ENCODE measurements at places on chromosomes 12 and 14.

DNA sequence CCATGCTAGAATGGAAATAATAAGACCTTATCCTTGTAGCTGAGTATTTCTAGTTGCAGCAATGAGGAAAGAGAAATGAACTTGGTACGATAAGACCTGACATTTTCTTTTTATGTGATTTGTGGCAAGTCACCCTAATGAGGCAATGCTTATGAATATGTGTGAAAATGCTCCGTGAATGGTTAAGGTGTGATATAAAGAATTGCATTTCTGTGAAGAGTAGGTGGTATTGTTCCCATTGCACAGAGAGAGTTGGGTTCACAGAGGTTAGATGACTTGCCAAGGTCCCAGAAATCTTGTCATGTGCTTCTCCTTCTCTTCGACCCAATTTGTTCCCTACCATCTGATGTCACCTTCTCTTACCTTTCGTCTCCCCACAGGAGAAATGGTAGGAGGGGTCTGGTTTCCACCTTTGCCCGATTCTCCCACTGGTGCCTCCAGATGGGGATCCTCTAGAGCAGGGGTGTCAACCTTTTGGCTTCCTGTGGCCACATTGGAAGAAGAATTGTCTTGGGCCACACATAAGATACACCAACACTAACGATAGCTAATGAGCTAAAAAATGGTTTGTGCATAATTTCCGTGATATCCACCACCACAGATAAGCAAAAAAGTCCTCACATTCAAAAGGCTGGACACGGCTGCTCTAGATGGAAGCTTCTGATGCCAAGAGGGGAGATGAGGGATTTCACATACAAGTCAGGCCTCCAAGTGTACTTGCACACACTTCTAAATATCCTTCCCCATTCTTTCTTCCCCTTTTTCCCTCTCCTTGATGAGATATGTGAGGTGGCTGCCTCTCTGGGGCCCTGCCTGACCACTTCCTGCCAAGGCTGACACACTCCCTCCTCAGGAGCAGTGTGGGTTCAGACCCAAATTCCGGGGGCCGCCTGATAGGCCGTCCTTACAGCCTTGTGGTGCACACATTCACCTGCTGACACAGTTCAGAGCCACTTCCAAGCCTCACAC, 96.1 kb downstream of the PLXNC1 start:
- peak overlapping the region; percentile 65 for H3K27ac ChIP-seq
- H3K36me3 ChIP-seq: peaks cover 86% of the 10 kb centered on the region
- H3K4me1 ChIP-seq: peaks cover 73% of the 10 kb centered on the region
- peak overlapping the region; percentile 46 for H3K4me3 ChIP-seq
- peak; percentile 53 for DNase-seq
- H3K27me3 ChIP-seq: no peaks in the 10 kb centered on the region

DNA sequence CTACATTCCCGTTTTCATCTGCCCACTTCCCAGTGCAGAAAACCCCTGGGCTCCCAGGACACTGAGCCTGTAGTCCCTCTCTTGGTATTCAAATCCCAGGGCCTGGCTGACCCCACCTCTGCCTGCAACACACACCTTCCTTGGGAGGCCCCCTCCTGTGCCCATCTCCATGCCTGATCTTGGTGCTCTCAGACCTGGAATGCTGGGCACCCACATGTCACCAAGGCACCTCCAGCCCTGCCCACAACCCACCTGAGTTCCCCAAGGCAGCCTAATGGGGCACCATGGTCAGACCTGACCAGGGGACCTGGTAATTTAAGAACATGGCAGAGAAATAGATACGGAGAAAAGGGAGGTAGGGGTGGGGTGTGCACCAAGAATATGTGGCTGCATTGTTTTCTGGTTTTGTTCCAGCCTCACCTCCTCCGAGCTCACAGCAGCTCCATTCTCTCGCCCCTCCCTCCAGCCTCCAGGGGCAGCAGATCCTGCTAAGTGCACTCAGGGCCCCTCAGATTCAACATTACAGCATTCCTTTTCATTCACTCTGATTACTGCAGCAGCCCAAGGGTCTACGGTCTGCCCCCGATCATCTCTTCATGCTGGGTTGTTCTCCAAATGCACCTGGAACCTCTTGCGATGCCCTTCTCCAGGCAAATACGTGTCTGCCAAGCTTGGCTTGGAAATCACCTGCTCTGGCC, 9.2 kb upstream of the HSP90AA1 start:
- no peaks in the 10 kb centered on the region for H3K27me3 ChIP-seq
- no peak for DNase-seq
- H3K36me3 ChIP-seq: no peaks in the 10 kb centered on the region
- no peak overlapping the region for H3K4me3 ChIP-seq

DNA sequence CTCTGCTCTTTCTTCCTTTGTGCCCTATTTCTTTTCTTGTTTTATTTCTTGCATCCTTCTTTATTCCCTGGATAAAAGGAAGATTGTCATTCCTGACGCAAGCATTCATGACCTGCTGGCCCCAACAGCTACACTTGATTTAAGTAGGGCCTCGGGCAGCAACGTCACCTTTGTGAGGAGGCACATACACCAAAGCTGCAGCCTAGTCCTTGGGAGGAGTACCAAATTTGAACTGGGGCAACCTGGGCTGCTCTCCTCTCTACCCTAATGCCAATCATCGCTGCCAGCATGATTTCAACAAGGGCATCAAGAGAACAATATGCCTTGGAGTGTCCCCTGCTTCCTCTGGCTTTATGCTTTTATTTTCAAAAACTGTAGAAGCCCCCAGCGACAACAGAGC, 76.4 kb downstream of the C12orf50 start:
- DNase-seq: no peak
- H3K27ac ChIP-seq: no peak overlapping the region
- no peaks in the 10 kb centered on the region for H3K36me3 ChIP-seq
- no peaks in the 10 kb centered on the region for H3K4me1 ChIP-seq
- no peaks in the 10 kb centered on the region for H3K27me3 ChIP-seq

DNA sequence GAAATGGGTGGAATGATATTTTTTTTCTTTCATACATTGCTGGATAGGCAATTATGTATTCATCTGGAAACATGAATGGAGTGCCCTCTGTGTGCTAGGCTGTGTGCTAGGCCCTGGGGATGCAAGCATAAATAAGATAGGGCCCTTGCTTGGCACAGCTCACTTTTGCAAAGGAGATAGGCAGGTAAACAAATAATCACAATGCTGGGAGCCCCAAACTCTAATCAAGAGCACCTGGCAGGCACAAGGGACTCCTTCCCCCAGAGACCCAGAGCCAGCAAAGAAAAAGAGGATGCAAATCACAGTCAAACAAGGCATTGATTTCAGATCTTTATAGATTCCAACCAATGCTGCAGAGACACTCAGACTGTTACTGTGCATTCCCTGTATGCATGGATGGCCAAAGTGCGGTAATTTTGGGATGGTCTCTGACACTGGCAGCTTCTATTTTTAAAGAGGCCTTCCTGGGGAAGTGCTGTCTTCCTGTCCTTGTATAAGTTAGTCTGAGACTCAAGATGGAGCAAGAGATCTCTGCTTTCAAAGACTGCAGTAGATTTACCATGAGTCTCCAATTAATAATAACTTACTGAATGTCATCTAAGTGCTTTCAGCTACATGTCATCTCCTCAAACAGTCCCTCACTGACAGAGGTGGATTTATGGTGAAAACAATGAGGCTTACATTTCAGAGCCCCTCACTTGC, 45.1 kb upstream of the CPM start:
- no peak overlapping the region for H3K4me3 ChIP-seq
- H3K27me3 ChIP-seq: no peaks in the 10 kb centered on the region
- H3K4me1 ChIP-seq: peaks cover 16% of the 10 kb centered on the region
- no peak overlapping the region for H3K27ac ChIP-seq
- no peak for DNase-seq

DNA sequence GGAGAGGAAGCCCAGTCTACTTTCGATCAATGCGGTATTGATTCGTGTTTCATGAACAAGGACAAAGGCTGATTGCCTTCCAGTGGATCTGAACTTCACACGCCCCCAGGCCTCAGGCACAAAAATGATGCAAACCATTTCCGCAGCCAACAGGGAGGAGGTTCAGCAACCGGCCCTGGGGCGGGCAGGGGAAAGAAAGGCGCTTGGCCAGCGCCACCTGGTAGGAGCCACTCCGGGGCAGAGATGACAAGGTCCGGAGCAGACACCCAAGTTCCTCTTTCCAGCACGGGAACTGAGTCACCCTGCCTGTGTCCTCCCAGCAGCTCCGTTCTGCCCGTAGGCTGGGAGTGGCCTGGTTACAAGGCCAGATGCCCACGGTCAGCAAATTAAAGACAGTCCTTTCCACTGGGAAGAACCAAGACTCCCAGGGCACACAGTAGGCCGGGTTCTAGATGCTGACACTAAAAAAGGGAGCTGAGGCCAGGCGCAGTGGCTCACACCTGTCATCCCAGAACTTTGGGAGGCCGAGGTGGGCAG, 136.3 kb downstream of the SCARB1 start:
- no peaks in the 10 kb centered on the region for H3K27me3 ChIP-seq
- H3K27ac ChIP-seq: peak overlapping the region; percentile 59
- DNase-seq: peak; percentile 71
- peaks cover 12% of the 10 kb centered on the region for H3K4me1 ChIP-seq

DNA sequence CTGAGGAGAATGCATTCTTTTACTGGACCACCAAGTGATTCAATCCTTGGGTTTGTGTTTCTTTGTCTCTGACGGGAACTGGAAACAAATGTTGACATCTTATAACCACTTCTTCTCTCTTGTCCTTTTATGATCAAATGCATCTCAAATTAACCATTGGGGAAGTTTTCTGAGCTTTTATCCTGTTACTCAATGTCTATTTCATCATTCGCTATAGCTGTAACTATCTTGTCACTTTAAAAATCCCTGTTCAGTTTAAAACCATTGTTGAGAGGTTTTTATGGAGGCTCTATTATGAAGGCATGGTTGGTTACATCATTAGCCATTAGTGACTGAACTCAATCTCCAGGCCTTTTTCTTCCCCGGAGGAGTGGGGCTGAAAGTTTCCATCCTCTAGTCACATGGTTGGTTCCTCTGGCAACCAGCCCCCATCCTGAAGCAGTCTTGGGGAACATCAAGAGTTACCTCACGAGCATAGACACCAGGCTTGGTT, 2.7 kb upstream of the CLEC6A start:
- peaks cover 19% of the 10 kb centered on the region for H3K4me1 ChIP-seq
- no peak for DNase-seq
- H3K27ac ChIP-seq: no peak overlapping the region
- H3K36me3 ChIP-seq: no peaks in the 10 kb centered on the region
- H3K4me3 ChIP-seq: no peak overlapping the region

GRCh38 chr14:28635387-28635786, 131.2 kb upstream of the FOXG1 start:
- H3K27me3 ChIP-seq: no peaks in the 10 kb centered on the region
- no peak for DNase-seq
- H3K4me1 ChIP-seq: no peaks in the 10 kb centered on the region
- no peak overlapping the region for H3K27ac ChIP-seq
- H3K36me3 ChIP-seq: no peaks in the 10 kb centered on the region

DNA sequence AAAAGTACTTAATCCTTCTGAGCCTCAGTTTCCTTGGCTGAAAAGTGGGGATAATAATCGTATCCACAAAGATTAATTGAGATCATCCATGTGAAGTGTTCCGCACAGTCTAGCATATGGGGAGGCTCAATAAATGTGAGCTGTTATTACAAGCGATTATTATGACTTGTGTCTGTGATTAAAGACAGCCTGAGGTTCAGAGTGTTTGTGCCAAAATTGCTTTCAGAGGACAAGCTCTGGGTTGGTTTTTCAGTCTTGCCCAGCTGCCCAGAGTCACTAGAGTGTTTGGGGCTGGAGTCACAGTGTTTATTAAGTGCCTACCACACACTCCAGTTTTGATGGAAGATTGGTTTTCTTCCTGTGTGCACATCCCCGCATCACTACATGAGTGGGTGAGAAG, 53.5 kb downstream of the NTF3 start:
- no peaks in the 10 kb centered on the region for H3K4me1 ChIP-seq
- no peak overlapping the region for H3K4me3 ChIP-seq
- no peaks in the 10 kb centered on the region for H3K27me3 ChIP-seq

DNA sequence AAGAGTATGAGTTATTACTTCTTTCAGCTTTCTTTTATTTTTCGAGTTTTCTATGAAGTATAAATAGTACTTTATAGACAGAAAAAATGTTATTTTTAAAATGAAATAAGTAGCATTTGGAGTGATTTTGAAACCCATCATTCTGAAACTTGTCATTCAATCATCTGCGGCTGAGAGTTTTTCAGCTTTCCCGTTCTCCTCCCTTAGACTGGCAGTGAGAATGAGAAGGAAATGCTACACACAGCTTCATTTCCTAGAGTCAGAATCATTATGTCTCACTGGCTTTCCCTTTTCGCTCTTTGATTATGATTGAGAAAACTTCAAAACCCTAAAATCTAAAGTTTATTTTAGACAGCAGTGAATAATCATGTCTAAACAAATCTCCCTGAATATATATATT, 33.7 kb upstream of the GNPNAT1 start:
- no peak overlapping the region for H3K4me3 ChIP-seq
- no peak overlapping the region for H3K27ac ChIP-seq
- H3K36me3 ChIP-seq: no peaks in the 10 kb centered on the region
- no peak for DNase-seq
- no peaks in the 10 kb centered on the region for H3K4me1 ChIP-seq

DNA sequence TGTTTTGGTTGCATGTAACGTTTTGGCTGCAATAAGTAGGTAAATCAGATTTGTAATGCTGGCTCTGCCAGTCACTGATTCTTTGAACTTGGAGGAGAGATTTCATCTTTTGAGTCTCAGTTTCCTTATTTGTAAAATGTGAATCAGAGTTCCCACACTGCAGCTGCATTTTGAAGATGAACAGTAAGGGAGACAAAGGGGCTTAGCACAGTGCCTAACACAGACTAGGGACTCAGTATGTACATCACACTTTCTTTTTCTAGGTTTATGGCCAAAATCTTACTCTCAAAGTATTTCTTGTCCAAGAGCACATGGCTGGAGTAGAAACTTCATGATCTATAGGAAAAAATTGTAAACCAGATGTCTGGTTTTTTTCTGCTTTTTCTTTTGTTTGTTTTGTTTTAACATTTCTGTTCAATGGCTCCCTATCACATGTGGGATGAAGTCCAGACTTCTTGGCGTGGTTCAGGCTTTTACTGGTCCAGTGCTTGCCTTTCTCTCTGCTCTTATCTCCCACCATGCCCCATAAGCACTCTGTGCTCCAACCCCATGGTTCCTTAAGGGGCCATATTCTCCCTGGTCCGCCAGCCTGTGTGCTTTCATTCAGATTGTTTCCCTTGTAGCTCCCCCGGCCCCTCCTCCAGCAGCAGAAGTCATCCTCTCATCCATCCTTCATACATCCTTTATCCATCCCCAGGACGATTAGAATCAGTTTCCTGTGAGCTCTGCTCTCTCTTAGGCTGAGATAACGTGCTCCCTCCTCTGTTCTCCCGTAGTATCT, 58.0 kb downstream of the SYNE2 start:
- H3K27me3 ChIP-seq: no peaks in the 10 kb centered on the region
- H3K27ac ChIP-seq: no peak overlapping the region
- no peaks in the 10 kb centered on the region for H3K36me3 ChIP-seq
- no peak for DNase-seq
- no peak overlapping the region for H3K4me3 ChIP-seq
- H3K4me1 ChIP-seq: peaks cover 11% of the 10 kb centered on the region

- DNase-seq: no peak
- H3K4me1 ChIP-seq: no peaks in the 10 kb centered on the region
- H3K27me3 ChIP-seq: no peaks in the 10 kb centered on the region
- H3K4me3 ChIP-seq: no peak overlapping the region
- no peak overlapping the region for H3K27ac ChIP-seq
- H3K36me3 ChIP-seq: no peaks in the 10 kb centered on the region
Measured at GRCh38 chr14:87286826-87287225, 706.2 kb downstream of the GALC start.

Measured in stimulated activated naive B cell treated with anti-CD40 and anti-IgM and Interleukin-4, amounts not matched to agents 10 μg/mL and 1 μg/mL and 100 μg/mL, for 72 hours (primary cell).